Activated CD8-positive, alpha-beta memory T cell treated with anti-CD3 and anti-CD28 coated beads for 48 hours (primary cell): ENCODE measurements at places on chromosomes 2 and 18.

DNA sequence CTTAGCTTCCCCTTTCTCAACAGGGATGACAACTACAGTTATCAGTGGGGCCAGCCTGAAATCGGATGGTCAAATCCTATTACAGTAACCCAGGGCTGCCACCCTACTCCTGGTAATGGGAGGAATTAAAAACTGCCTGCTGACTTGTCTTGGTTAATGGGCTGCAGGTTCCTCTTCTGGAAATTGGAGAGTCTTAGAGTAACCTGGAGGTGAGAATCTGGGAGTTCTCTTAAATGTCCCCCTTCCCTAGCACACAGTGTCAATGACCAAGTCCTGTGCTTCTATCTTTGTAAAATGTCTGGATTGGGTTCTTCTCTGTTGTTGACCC is 113.1 kb downstream of the DDX1 start:
- no peak for DNase-seq

GRCh38 chr2:24075259-24075658 is 867 bp downstream of the SF3B6 start:
- no peak for DNase-seq

DNA sequence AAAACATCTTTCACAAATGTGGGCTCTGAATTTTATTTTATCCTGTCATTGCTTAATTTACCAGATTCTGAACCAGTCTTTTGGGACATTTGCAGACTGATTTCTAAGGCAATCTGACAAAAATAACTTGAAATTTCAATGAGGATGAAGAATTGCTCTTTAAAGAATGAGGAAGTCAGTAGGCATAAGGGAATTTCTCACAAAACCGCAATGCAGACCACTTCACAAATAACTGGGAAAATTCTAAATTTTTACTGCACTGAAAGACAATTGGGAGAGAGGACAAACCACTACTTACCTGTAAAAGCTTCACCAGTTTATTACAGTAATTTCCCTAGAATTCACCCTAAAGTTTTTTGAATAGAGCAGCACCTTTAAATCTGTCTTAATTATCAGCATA is 736.3 kb downstream of the NRXN1 start:
- no peak for DNase-seq

DNA sequence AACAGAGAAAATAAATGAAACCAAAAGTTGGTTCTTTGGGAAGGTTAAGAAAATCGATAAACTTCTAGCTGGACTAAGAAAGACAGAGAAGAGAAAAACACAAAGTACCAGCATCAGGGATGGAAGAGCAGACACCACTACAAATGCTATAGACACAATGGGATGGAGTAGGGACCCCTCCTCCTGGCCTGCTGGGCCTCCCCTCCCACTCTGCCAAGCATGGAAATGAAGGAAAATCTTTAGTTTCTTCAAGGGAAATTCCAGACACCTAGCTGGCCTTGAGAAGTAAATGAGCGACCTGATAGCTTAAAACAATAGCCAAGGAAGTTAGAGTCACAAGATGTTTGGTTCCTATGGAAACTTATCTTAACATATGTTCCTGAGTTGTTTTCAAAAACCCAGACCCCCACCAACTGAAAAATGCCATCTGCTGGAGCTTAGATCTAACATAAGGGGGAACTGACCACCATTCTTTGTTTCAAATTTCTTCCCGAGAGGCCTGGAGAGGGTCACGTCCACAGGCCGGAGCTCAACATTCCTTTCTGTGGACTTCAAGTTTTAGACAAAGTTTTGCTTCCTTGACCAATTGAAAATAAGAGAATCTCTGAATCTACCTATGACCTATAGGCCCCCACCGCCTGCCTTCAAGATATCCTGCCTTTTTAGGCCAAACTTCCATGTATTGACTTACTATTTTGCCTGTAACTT is 101.9 kb downstream of the BIN1 start:
- no peak for DNase-seq

- no peak for DNase-seq
Measured at GRCh38 chr2:131659168-131659572, 131.5 kb downstream of the CCDC74A start.

DNA sequence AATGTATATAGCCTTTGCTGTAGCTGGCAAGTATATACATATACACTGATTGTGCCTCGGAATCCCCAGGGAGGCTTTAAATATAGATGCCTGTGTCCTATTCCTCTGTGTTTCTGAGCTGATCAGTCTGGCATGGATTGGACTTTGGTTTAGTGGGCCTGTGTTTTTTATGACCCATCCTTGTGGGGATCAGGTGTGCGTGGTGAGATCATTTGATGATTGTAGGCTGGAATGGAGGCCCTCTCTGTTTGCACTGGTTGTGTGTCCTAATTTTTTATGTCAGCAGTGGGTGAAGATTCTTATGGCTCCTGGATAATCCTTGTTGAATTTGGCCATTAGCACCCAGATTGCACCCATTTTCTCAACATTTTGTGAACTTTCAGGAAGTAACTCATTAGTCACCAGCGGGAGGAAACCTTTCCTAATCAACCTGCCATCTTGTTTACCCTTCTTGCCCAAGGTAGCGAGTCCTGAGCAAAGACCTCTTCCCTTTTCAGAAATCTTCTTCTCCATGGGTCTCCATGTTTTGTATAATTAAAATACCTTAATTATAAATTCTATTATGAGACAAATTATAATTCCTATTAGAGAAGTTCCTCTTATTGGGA is 75.8 kb downstream of the UGGT1 start:
- no peak for DNase-seq

GRCh38 chr2:74619651-74620297 is 28.4 kb downstream of the M1AP start:
- DNase-seq = no peak

- DNase-seq = no peak
Measured at GRCh38 chr2:157938556-157938955, 62.4 kb upstream of the ACVR1 start.

GRCh38 chr2:23801396-23801795 is 125.5 kb downstream of the ATAD2B start:
- DNase-seq = no peak

DNA sequence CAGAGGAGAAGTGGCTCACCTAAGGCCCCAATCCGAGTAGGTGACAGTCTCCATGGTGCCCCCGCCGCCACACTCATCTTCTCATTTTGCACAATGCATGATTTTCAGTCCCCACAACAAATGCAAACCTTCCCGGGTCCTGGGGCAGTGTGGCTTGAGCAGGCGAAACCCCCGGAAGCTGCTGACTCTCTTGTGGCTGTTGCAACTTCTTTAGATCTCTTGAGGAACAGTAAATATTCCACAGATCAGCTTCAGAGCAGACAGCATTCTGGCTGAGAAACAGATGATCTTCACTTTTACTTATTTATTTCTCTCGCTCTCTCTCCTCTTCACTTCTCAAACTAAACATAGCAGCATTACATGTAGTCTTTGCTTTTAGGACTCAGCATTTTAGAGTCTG is 51.9 kb downstream of the ASAP2 start:
- no peak for DNase-seq

- DNase-seq = no peak
Measured at GRCh38 chr2:85922199-85922598, 33.4 kb upstream of the ST3GAL5 start.

DNA sequence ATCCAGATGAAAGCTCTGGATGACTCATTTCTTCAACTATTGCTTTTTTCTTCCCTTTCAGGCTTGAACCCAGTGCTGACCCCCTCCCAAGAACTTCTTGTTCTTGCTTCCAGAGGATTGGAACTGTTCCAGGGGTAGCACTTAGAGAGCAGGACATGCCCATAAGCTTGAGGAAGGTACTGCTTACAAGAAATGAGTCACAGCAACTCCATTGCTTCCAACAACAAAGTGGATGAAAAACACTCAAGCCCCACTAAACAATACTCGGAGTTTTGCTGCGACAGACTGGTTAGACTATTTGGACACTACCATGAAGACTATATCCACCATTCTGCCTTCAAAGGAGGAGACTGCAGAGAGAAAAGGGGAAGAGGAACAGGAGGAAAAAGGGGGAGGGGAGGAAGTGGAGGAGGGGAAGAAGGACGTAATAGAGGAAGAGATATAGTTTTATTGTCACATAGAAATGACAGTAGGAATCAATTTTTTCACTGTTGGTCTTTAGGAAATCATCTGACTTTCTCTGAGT is 1.6 kb upstream of the EPC2 start:
- DNase-seq = no peak

DNA sequence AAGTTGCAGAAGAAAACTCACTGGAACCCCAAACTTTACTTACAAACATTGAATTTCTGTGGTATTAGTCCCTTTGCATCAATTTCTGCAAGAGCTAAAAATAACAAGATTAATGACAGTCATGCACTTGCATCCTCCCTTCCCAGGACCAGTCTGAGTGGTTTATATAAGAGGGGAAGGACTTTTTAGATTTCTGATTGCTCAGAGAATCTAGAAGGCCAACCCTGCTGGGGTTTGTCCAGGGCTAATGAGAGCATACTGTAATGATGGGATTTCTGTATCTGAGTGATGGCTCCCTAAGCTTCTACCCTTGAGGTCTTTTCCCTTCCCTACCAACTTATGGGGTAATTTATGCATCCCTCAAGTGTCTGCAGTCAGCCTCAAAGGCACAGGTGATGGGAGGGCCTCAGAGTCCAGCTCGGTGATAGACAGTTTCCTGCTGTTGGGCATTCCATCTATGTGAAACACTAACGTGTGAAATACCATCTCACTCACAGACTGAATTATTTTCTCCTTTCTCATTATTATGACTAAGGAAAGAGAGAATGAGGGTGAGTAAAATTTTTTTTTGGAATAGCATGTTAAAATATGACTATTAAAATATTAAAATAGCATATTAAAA is 556.3 kb downstream of the RIT2 start:
- no peak for DNase-seq

- no peak for DNase-seq
Measured at GRCh38 chr2:225737556-225737955, 338.0 kb downstream of the NYAP2 start.

DNA sequence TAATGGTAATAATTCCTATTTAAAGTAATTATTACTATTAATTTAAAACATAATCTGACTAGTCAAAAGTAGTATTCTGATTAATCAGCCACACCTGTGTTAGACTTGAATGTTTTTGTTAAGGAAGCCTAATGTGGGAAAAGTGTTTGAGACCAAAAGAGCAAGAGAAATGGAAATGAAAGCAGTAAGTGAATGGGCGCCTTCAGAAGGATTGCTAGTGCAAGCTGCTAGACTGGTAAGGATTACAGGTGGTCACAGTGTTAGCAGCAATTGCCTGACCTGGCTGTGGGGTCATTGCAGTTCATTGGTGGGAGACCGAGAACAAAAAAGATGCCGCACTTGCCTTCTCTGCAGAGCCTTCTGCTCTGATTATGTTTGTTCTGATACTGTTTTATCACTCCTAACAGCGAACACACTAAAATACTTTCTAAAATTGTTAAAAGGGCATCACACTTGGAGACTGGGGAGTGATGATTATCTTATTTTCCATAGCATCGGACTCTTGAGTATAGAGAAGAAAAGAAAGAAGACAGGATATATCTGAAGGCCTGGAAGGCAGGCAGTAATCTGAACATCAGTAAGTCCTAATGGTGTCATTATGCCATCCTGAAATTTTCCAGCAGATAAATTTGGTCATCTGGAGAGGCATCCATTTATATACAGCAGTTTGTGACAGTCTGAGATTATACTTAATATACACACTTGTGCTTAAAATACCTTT is 5.8 kb downstream of the SOCS6 start:
- no peak for DNase-seq

GRCh38 chr2:159051133-159051532 is 82.7 kb downstream of the TANC1 start:
- DNase-seq = no peak

- DNase-seq = no peak
Measured at GRCh38 chr2:173647681-173648311, 293.1 kb downstream of the CDCA7 start.

DNA sequence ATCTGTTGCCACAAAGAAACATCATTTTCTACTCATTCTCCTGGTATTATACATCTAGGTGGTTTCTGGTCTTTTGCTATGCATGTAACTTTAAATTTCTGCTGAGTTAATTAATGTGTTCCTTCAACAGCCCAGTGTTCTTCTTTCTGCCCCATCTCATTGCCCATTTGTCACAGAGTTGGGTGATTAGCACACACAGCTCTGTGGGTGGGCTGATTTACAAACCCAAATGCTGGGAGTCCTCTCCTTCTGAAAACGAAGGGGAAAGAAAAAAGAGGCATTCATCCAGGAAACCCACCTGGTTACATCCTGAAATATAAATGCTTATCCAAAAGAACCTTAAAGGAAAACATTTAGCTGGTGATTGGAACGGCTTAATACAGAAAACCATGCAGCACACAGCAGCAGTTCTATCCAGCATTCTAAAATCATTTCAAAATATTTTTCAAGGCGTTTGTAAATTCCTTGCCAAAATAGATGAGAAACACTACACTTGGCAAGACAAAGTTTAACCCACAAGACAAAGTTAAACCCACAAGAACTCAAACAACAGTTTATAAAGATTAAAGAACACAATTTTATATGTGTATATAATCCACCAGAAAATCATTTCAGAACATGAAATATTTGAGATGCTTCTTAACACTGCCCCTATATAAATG is 177.9 kb downstream of the ANTXR1 start:
- no peak for DNase-seq

DNA sequence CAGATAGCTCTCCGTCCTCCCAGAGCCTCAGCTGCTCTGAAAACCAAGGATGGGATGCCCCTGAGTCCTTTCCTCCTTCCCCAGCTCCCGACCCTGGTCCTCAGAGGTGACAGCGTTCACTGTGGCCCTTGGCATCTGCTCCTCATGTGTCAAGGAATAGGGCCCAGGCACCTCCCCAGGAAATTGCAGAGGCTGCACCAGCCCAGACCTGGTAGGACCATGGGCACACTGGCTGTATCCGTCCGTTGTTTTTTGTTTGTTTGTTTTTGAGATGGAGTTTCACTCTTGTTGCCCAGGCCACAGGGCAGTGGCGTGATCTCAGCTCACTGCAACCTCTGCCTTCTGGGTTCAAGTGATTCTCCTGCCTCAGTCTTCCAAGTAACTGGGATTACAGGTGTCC is 37.5 kb upstream of the SLC66A3 start:
- DNase-seq = no peak

DNA sequence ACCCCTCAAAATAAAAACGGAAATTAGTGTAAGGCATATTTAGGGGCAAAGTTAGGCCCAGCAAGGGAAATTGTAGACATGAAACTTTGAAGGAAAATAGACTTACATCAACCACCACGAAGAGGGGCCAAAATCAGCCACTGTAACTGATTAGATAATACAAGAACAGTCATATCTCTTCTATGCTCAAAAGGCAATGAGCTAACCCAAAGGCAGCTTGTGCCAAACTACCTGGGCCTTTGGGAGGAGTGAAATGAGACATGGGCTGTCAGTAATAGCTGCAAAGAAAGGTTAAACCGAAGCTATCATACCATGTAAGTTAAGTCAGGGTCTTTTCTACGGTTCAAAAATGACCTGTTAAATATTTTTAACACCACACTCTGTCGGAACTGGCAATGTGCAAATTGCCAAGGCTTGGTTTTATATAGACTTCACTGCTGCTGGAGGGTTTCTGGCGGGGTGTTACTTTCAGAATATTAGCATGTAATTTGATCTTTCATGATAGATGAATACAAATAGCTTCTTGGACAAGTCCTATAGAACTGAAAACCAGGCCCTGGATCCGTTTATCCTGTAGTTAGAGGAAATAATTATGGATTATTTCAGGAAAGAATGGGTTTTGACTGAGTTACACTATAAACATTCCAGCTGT is 69.6 kb downstream of the ACVR1 start:
- DNase-seq = no peak

GRCh38 chr2:150675807-150676206 is 188.3 kb upstream of the RND3 start:
- no peak for DNase-seq

GRCh38 chr2:176189681-176190641 is 1.5 kb downstream of the HOXD1 start:
- no peak for DNase-seq

- DNase-seq = no peak
Measured at GRCh38 chr18:361941-362310, 94.1 kb upstream of the THOC1 start.
